Stimulated activated naive B cell treated with anti-CD40 and anti-IgM and Interleukin-4, amounts not matched to agents 10 μg/mL and 1 μg/mL and 100 μg/mL, for 72 hours (primary cell): ENCODE measurements at places on chromosomes 6 and 20.

- no peak for DNase-seq
These were observed 875.6 kb downstream of the TFAP2A start for GRCh38 chr6:9539231-9539755.

GRCh38 chr6:24051942-24052589, 73.9 kb upstream of the NRSN1 start:
- DNase-seq, result no peak

- no peak for DNase-seq
These were observed 36.3 kb upstream of the TENT5A start for GRCh38 chr6:81788748-81789147.

- DNase-seq, result no peak
These were observed 40.3 kb upstream of the IRF4 start for GRCh38 chr6:351011-351866.
